NCI-H1048 (cell line): ENCODE measurements at places on chromosomes 4 and X.

DNA sequence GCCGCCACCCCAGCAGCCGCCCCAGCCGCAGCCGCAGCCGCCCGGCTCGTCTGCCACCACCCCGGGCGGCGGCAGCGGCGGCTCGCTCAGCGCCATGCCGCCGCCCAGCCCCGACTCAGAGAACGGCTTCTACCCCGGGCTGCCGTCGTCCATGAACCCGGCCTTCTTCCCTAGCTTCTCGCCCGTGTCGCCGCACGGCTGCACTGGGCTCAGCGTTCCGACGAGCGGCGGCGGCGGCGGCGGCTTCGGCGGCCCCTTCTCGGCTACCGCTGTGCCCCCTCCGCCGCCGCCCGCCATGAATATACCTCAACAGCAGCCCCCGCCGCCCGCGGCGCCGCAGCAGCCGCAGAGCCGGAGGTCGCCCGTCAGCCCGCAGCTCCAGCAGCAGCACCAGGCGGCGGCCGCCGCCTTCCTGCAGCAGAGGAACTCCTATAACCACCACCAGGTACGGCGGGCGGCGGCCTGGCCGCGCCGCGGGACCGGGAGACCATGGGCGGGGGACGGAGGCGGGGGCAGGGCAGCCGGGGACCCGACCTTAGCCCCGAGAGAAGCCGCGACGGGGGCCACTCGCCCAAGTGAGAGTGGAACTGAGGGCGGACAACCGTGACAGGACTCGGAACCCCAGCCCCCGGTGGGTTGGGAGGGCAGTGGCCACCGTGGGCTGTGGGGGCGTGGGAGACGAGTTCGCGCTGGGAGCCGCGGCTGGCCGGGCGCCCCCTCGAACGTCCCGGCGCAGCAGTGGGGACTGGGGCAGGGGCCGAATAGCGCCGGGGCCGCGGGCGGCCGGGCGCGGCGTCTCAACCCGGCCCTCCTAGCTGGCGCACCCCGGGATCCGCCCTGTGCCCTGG lies 1.8 kb downstream of the CPEB2 start:
- DNase-seq = no peak

- DNase-seq = no peak
Measured at GRCh38 chr4:166128403-166128802, 255.4 kb downstream of the TLL1 start.

DNA sequence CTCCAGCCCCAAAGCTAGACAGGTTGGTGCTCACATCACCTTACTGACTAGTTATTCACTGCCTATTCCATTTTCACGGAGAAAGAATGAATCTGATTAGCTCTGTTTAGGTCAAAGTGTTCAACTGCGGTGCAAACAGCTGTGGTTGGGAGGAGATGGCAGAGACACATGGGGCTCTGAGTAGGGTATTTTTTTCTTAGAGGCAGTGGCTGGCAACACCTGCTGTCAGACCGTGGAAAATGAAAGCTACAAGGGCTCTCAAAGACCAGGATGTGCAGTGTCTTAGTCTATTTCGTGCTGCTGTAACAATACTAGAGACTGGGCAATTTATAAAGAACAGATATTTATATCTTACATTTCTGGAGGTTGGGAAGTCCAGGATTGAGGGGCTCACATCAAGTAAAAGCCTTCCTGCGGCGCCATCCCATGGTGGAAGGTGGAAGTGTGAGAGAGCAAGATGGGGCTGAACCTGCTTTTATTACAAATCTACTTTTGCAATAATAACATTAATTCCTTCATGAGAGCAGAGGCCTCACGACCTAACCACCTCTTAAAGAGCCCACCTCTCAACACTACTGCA lies 10.6 kb downstream of the NYX start:
- DNase-seq = no peak

DNA sequence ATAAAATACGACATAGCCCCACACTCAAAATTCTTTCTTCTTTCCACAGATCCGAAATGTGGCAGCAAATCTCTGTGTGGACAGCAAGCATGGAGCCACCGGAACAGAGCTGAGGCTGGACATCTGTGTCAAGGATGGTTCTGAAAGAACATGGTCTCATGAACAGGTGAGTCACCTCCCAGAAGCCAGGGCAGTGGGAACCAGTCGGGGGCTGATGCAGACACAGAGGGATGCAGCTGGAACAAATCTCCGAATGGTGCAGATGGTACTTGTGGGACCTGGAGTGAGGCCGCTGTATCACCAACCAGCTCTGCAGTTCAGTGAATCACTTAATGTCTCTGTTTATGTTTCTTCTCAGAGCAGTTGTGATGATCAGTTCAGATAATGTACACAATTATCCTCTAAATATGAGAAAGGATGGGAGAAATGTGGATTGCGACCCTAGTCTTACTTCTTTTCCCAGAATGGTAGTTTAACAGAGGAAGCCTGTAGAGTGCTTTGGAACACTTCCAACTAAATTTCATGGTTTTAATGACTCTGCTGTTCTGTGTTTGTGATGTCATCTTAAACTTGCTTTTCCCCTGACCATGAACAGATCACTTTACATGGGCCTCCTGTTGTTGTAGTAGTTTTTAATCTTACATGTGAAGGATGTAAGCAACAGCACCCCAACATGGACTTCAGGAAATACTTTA lies 159.3 kb upstream of the GALNT7 start:
- DNase-seq = no peak

- DNase-seq = no peak
Measured at GRCh38 chr4:120725639-120726580, 196.6 kb downstream of the PRDM5 start.

DNA sequence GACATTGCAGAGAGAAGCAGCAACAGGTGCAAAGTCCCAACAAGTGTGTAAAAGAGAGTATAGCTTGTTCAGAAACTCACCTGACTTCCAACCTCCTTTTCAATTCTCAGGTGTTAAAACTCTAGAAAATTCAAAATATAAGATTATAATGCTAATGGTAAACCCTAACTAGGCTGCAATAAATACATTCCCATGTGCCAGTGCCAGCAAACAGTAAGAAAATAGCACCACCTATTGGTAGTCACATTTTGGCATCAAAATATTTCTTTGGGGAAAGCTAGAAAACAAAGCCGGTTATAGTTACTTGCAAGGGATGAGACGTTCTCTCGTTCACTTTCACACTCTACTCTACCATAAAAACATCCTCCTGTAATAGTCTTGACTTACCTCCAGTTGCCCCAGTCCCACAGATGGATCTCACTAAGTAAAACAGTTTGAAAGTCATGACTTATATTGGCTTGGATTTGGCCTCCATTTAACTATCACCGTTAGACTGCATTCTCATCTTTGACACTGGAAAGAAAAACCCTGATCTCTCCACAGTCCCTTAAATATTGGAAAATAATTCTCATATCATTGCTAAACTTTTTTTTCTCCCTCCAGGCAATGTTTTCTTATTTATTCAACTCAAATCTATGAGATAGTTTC lies 9.6 kb downstream of the BMP3 start:
- DNase-seq = no peak

- no peak for DNase-seq
Measured at GRCh38 chr4:124427095-124427767, 285.3 kb downstream of the ANKRD50 start.

GRCh38 chrX:13110433-13111324 lies 66.3 kb upstream of the FAM9C start:
- no peak for DNase-seq

- DNase-seq = no peak
Measured at GRCh38 chrX:134718105-134718965, 60.1 kb upstream of the PLAC1 start.

DNA sequence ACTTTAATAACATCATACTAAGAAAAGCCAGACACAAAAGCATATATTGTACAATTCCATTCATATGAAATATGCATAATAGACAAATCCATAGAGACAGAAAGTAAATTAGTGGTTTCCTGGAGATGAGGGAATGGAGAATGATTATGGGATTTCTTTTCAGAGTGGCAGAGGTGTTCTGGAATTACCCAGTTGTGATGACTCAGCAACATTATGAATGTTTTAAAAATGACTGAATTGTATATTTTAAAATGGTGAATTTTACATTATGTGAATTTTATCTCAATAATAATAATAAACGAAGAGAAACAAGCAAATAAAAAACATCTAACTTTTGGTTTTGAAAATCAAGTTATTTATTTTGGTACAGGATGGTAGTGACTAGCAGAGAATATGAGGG lies 11.2 kb downstream of the ZXDA start:
- DNase-seq = no peak

GRCh38 chrX:25285598-25285997 lies 269.8 kb upstream of the ARX start:
- no peak for DNase-seq

DNA sequence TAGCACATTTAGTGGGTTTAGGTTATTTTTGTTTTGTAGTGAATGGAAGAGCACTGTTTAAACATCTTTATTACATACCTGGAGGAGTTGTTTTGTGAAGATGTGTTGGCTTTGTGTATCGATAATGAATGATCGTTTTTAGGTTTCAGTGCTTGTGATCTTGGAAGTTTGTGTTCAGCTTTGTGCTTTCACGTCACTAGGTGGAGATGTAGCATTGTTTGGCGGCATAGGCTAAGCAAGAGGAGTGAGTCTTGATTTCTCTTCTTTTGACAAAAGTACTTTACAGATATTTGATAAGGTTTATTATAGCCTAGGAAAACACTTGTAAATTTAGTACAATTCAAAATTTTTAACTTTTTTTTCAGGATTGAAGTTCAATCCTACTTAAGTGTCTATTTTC lies 50.4 kb downstream of the PDK3 start:
- DNase-seq = no peak

DNA sequence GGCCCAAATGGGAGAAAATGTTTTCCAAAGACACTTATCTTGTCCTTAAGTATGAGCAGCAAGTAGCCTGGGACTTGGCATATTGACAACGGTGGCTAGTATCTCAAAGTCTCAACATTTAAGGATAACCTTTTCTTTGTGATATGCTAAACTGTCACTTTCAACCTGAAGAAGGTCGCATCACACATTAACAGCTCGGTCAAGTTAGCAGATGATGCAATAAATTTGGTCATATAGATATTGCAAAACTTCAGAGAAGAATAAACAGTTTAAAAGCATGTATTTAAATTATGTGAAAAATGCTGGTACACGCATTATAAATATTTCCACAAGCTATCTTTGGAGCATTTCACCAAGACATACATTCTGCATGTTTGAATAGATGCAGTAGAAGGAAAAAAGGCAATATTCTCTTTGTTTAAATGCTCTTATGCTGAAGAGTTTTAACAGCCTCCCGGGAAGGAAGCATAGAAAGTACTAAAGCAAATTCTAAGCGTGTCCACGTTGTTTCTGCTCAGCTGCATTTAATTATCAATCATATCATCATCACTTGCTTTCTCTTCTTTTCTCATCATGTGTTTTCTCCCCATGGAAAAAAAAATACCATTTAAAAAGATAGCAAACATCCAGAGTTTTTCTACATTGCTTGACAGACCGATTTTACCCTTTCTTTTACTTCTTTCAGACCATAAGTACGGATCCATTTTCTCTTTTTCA lies 24.2 kb downstream of the ARHGAP6 start:
- DNase-seq = no peak

DNA sequence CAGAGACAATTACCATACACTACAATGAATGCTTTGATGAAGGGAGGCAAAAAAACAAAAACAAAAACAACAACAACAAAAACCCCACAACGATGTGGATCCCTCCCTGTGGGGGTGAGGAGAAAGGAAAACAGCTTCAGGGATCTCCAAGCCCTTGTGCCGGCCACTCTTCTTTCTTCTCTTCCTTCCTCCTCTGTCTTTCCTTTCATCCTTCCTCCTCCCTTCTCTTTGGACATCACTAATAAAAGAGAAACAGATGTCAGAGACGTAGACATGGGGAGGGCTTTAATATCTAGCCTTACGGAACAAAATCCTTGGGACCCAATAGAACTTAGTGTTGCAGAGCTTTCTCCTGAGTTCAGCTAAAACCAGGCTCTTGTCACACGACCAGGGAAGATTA lies 18.8 kb upstream of the STX18 start:
- no peak for DNase-seq

- DNase-seq = no peak
Measured at GRCh38 chr4:27861802-27862201, 1001.2 kb downstream of the STIM2 start.

DNA sequence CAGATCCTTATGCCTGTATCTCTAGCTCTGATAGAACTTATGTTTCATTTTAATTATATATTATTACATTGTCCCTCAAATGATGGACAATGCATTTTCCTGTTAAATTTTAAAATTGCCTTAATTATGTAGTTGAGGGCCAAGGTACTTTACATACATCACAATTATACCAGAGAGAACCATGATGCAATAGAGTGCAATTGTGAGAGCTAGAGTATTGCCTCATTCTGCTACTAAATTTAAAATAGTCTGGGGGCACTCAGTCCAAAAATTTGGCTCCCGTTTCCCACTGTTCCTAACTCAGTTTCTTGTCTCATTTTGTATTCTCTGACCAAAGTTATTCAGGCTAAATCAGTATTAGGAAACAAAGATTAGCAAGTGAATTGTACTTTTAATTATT lies 378.5 kb upstream of the ZFP42 start:
- no peak for DNase-seq

DNA sequence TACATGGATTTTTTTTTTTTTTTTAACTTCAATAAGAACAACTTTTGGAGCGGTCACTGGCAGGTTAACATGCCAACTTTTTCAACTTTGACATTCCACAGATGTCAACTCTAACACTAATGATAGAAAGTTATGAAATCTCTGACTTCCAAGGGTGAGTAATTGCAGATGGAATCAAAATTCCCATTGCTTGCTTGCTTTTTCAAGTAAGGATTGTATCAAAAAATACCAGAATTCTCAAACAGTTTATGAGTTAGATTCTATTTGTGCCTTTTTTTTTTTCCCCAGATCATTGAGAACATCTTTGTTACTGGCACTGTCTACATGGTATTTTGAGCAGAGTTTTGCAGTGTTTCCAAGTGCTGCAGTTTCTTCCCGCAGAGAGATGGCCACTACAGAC lies 50.3 kb upstream of the OTUD4 start:
- DNase-seq = no peak
